NCI-H1105 treated with DMSO at 0.1 percent for 48 hours (cell line): ENCODE measurements at places on chromosomes 5 and 9.
A peak's percentile ranks its signal among the peaks of the same experiment; 100 is the strongest.

GRCh38 chr9:125332527-125332926 is 70.9 kb downstream of the GAPVD1 start:
- no peak for DNase-seq

DNA sequence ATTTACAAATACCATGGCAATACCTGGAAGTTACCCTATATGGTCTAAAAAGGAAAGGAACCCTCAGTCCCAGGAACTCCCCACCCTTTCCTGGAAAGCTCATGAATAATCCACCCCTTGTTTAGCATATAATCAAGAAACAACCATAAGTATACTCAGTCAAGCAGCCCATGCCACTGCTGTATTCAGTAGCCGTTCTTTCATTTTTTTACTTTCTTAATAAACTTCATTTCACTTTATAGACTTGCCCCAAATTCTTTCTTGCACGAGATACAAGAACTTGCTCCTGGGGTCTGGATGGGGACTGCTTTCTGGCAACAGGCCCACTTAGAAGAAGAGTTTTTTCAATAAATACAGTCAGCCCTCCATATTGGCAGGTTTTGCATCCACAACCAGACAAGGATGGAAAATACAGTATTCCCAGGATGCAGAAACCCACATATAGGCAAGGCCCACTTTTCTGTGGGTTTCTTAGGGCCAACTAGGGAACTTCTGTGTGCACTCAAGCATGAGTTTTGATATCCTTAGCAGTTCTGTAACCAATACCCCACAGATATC is 2.8 kb upstream of the TBCA start:
- DNase-seq: no peak

- no peak for DNase-seq
These were observed 273.0 kb upstream of the SMC2 start for GRCh38 chr9:103821115-103821514.

- DNase-seq: no peak
These were observed 21.2 kb downstream of the GSN start for GRCh38 chr9:121289026-121289771.

DNA sequence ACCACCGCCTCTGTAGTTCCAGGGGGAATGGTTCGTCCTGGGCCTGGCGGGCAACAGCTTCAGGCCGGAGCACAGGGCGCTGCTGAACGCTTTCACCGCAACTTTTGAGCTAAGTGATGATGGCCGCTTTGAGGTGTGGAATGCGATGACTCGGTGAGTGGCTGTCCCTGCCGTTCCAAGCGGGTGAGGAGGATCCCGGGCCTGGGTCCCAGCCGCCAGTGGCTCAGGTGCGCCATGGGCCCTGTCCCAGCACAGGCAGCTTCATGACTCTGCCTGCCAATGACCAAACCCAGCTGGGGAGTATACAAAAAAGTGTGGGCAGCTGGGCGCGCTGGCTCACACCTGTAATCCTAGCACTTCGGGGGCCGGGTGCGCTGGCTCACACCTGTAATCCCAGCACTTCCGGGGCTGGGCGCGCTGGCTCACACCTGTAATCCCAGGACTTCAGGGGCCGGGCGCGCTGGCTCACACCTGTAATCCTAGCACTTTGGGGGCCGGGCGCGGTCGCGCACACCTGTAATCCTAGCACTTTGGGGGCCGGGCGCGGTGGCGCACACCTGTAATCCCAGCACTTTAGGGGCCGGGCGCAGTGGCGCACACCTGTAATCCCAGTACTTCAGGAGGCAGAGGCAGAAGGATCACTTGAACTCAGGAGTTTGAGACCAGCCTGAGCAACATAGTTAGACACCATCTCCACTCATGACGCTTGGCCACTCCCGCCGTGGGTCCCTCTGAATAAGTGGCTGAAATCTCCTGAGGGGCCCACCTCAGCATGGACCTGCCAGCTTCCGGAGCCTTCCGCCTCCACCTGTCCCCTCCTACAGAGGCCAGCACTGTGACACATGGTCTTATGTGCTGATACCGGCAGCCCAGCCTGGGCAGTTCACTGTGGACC is 1.1 kb downstream of the LCN12 start:
- DNase-seq: no peak

- no peak for DNase-seq
These were observed 122.7 kb upstream of the TNC start for GRCh38 chr9:115240676-115241075.

GRCh38 chr9:1708219-1708618 is 306.9 kb upstream of the SMARCA2 start:
- DNase-seq: peak; percentile 7

DNA sequence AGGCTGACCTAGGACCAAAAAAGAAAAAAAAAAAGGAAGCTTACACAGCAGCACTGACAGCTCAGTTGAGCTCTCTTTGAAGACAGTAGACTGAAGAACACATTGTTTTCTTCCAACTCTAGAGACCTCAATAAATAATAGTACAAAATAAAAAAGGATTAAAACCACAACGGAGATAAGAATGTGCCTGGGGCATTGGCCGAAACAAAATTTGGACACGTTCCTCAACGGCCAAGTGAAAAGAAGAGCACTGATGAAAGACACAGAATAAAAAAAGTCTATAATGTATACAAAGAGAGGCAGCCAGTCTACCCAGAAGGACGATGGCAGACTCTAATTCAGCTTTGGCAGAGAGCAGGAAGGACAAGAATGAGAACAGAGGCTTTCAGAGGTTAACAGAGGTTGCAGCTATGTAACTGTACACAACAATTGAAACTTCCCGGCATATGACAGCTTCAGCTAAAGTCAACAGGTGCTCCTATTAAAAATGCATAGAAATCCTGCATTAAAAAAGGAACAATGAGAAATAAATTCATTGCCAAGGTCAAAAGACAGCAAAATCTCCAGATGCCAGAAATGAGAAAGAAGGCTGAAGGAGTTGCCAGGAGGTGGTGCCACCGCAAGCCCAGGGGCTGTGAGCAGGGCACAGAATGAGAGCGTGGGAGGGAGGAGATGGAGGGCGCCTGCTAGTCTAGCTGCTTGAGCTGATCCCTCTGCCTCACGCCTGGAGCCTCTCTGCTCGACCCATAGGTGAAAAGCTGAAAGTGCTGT is 113.9 kb downstream of the DCP2 start:
- DNase-seq: no peak

- no peak for DNase-seq
These were observed 12.4 kb upstream of the PTPN3 start for GRCh38 chr9:109510506-109510905.

DNA sequence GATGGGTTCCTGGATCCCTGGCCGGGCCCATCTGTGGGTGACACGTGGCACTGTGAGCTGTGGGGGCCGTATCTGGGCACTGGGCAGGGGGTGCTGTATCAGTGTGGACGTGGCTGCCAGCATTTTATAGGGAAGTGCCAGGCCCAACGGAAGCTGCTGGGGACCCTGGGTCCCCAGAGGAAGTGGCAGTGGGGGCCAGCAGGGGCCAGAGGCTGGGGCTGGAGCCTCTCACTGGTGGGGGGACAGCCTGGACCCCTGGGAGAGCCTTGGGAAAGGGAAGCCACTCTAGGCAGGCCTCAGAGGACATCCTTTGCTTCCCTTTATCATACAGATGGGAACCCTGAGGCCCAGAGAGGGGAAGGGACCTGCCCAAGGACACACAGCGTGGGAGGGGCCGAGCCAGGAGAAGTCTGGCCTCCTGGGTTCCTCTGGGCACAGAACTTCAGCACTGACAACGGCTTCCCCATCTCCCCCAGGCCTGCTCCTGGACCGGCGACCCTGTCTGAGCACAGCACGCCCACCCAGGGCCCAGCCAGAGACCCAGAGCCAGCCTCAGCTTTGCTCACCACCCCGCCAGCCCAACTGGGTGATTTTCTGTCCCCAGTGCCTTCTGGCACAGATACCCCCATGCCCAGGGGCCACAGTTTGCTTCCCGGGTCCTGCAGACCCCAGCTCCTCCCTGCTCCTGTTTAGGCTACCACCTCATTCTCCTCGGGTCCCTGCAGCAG is 15.5 kb upstream of the LAMC3 start:
- no peak for DNase-seq

DNA sequence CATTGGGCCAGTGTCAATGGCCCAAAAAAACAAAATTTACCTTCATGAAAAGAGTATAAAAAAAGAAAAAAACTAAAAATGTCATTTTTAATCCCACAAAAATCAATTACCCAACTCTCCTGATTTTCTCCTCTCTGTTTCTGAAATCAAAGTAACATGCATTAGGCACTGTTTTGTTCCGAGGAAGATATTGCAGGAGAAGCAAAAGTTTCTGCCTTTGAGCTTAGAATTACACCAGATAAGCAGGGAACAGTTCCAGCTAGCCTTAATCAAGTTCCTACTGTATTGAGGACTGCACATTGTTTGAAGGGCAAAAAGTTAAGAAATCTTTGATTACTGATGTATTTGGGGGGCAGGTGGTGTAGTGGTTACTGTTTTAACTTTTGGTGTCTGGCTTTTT is 1.1 kb upstream of the PRKAA1 start:
- DNase-seq: no peak

DNA sequence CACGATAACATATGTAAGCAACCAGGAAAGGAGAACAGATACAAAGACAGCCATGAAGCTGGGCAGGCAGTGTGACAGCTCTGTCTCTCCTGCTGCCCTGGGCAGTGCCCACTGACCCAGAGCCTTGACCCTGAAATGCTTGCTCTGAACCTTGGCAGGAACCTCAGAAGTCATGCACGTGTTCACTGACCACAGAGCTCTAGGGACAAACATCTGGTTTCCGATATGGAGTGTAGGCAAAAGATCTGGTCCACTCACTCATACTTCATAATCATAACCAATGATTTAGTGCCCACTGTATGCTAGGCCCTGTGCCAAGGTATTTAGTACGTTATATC is 102.6 kb downstream of the FSTL4 start:
- DNase-seq: no peak

DNA sequence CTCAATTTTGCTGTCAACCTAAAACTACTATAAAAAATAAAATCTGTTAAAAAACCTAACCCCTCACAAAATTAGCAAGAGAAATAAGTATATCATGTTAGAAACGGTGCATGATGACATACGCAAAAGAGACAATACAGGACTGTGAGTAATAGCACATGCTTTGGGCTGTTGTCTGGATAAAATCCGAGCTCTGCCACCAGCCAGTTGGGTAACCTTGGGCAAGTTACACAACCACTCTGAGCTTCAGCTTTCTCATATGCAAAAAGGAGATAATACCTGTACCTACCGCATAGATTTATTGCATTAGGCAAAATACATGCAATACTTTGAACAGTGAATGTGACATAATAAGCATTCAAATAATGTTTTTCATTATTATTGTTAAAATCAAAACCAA is 481.7 kb downstream of the TLE1 start:
- no peak for DNase-seq

GRCh38 chr5:4855036-4855435 is 285.1 kb upstream of the ADAMTS16 start:
- DNase-seq: no peak

GRCh38 chr5:173451031-173451430 is 122.8 kb upstream of the STC2 start:
- DNase-seq: no peak

- DNase-seq: no peak
These were observed 4.7 kb downstream of the MATR3 start for GRCh38 chr5:139298242-139298641.

DNA sequence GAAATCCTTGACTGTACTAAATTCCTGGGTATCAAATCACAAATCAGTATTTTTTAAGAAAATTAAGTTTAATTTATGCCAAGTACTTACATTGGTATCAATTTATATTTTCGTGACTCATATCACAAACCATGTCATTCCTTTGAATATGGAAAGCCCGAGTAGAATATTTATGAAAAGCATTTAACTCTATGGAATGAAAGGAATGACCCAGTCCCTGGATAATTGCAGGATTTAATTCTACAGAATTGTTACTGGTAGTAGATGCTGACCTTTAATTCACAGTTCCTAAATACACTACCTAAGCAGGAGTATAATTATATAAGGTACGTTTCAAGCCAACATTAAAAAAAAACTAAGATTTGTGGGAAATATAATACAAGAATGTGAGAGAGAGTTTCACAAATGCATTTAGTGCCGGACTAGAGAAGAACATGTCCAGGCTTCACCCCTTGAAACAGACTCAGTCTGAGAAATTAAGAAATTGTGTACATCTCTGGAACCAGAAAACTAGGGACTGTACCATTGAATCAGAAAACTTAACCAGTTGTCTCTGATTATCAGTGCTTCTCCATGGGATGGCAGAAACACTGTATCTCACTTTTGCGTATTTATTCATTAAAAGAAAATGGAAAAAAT is 28.5 kb upstream of the PLPPR1 start:
- no peak for DNase-seq

GRCh38 chr5:8233479-8233878 is 364.5 kb downstream of the MTRR start:
- DNase-seq: no peak

GRCh38 chr5:68369023-68369359 is 153.4 kb downstream of the PIK3R1 start:
- DNase-seq: peak; percentile 69
